Uterus (tissue), 4 donors: ENCODE measurements at places on chromosomes 12 and 14.
A peak's percentile ranks its signal among the peaks of the same experiment; 100 is the strongest.

- no peak for DNase-seq
Observed at GRCh38 chr12:130084359-130084758, 77.9 kb upstream of the FZD10 start.

GRCh38 chr12:110750784-110751461, 8.2 kb upstream of the PPP1CC start:
- peak; percentile 40 for DNase-seq

- no peak for DNase-seq
Observed at GRCh38 chr14:36319899-36320199, 588 bp downstream of the MBIP start.

DNA sequence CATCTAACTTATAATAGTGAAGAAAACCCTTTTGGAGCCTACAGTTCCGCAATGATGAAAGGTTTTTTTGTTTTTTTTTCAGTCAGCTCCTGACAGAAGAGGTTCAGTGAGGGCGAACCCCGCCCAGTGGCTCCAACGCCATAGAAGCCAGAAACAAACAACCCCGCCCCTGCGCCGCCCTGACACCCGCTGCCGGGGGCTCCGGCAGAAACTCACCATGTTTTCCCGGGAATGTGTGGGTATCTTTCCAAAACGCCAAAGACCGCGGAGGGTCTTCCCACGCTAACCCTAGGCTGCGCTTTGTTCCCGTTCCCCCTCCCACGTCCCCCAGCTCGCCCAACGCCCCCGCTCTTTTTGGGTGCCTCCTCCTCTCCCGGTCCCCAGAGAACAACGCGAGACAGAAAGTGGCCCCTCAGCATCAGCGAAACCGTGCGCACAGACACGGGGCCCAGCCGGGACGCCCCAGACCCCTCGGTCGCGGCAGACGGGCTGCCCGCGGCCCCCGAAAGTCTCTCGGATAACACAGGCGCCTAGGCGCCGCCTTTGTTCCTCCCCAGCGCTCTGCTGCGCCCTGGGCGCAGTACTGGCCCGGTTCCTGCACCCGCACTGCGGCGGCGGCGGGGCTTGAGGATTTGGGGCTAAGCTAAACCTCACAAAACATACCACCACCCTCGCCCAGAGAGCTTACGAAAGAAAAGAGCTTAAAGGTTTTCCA, 522 bp downstream of the TUBA1A start:
- peak; percentile 85 for DNase-seq

DNA sequence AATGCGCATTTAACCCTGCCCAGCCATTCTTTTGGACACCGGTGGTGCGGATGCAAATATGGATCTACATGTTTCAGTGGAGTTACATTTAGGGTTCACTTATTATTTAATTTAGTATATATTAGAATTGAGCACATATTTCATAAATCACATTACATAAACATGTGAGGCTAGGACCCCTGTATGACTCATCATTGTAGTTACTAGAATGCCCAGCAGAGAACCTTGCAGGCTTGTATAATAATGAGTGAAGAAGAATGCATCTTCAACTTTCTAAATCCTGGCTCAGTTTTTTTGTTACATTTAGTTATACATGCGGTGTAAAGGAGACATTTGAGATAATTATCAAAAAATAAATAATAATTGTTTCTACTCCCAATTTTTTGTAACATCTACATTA, 369.0 kb downstream of the ATP23 start:
- DNase-seq = no peak

DNA sequence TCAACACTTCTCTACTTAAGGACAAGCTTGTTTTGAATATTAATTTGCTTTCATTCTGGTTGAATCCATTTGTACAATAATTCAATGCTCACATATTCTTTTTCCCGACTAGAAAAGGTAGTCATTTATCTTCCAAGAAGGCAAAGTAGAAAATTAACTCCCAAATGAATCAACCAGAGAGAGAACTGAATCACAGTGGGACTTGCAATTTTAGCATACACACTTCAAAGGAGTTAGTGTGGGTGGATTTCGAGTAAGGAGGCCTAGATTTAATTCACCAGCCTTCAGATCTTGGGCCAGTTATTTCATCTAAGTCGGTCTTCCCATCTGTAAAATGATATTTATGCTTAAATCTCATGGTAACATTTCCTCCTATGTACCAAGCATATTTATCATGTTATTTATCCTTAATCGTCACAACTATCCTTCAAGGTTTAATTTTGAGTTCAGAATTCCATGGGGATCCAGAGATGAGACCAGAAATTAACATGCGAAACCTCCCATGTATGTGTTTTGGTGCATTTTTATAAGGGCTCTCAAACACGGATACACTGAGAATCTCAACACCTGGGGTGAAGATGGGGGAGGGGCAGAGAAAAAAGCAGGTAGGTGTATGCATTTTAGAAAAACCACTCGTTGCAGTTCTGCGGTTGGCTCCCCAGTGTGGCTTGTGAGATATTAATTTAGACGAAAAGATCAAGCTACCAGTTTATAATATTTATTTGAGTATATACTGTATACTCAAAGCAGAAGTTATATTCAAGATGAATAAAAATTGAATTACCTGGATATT, 38.9 kb upstream of the IL22 start:
- no peak for DNase-seq

GRCh38 chr12:31214626-31215517, 111.1 kb downstream of the SINHCAF start:
- no peak for DNase-seq

DNA sequence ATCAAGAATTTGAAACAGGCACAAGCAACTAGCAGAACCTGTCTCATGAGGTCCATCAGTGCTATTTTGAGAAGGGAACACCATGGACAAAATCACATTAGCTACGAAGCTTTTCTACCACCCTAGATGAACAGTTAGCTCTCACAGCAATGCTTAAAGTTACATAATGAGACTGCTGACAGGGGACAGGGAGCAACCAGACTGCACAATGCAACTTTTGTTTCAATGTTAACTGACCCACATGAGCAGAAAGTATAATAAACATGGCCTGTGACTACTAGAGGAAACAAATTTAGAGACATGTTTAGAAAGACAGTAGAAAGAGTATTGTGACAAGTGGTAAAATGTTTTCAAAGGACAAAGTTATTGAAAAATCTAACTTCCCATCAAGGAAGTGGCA, 282.8 kb downstream of the CEP128 start:
- DNase-seq = no peak

DNA sequence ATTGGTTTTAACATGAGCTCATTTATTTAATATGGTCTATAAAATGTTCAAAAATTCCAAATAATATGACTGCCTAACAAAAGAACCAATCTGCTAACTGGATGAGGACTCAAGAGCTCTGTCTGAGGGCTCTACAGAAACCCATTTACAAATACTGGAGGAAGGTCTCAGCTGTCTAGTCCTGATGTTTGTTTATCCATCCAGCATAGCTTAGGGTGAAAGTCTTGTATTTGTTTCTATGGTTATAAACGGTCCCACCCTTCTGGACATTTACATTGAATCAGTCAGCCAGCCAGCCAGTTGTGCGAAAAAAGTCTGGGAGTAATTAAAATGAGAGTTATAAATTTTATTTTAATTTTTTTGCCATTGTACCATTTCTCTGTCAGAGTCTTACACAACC, 220.7 kb downstream of the BMP4 start:
- DNase-seq = no peak

GRCh38 chr12:131024026-131024425, 70.3 kb downstream of the ADGRD1 start:
- no peak for DNase-seq

DNA sequence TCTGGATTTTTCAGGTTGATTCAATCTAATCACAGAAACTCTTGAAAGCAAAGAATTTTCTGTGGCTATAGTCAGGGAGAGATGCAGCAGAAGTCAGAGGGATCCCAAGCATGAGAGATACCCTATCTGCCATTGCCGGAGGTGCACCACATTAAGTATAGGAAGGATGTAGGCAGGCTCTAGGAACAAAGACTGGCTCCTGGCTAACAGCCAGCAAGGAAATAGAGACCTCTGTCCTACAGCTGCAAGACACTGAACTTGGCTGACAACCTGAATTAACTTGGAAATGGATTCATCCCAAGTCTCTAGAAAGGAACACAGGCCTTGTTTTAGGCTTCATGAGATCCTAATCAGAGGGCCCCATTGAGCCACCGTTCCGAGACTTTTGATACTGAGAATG, 364.9 kb upstream of the FLRT2 start:
- DNase-seq = no peak

DNA sequence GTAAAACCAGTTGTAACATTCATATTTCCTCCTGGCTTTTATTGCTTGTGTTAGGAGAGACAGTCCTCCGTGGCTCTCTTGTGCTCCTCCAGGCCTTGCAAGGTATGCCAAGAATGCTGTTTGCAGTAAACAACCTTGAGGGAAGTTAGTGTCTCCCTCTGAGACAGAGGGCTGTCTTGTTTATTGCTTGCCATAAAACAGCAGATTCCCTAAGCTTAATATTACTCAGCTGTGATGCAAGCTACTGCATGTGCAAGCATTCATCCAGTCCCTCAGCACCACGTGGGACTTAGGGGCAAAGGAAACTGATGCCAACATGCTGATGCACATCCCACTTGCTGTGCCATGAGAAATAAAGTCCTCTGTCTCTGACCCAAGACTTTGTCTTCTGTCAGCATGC, 6.6 kb downstream of the POMT2 start:
- no peak for DNase-seq

GRCh38 chr12:92396647-92397252, 251.1 kb upstream of the BTG1 start:
- DNase-seq = peak; percentile 23

- peak; percentile 91 for DNase-seq
Observed at GRCh38 chr14:21014761-21015190, 10.1 kb downstream of the NDRG2 start.

DNA sequence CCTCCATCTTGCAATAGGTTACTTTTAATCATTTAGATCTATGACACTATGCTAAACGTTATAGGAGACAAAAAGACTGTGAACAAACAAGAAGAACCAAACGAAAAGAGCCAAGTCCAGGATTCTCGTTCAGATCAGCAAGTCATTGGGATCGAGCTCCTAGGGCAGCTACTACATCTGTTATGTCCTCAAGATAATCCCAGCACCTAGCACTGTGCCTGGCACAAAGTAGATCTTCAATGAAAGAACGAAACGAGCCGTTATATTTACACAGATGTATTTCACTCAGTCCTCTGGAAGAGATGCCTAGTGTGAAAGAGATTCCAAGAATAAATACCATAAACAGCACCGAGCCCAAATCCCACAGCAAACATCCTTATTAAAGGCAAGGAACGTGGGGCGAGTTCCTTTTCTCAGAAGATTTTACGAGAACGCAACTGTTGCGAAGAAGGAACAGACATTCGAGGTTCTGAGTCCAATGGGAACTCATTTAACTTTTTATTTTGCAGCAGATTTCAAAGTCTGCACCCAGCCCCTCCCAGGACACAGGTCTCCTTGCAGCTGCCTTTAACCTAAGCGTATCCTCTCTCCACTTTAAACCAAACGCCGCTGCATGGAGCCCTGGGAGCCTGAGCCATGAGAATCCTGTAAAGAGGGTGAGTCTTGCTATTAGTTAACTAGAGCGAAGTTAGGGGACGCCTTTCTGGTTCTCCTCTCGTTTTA, 544 bp upstream of the TDP1 start:
- no peak for DNase-seq

DNA sequence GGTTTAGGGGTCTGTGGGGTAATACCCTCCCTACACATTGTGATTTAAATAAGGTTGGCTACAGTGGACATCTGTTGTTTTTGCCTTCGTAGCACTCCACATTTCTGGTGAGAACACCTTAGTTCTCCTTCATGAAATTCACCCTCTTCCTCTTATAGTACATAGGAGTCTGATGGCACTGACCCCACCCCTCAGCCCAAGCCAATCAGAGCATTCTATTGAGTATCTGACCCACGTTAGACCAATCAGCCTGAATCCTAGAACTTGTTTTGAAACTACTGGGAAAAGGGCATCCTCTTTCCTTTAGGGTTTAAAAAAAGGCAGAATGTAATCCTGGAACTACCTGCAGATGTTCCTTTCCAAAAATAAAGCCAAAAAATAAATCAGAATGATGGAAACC, 15.8 kb upstream of the LRRC9 start:
- DNase-seq = no peak

DNA sequence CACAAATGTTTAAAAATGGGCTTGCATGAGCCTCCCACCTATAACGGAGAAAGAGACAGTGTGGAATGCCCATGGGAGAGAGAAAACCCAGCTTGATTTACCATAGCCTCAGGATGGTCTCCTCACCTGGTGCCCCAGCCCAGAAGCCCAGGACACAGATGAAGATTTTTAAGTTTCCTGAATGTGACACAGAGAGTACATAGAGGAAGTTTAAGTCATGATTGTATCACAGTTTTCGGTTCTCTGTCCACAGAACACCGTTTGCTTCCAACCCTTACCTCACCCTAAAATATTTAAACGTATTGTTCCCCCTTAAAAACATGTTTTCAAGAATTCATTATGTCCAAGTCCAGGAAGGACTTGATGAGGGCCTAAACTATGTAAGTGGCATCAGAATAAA, 56.2 kb downstream of the NELL2 start:
- DNase-seq = no peak

DNA sequence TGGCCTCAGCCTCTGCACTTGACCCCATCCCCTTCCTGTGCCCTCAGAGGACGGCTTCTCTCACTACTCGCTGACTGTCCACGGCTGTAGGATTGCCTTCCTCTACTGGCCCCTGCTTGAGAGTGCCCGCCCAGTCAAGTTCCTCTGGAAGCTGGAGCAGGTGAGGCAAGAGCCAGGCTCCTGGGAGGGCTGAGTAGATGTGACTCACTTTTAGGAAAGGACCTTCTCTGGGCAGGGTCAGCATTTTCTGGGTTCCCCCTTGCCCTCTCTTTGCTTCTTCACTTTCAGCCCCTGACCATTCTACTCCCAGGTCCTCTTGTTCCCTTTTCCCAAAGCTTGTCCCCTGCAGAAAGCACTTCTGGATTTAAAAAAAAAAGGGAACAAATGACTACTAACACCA, 7.7 kb downstream of the CLSTN3 start:
- no peak for DNase-seq

GRCh38 chr12:49750027-49750995, 9.0 kb downstream of the TMBIM6 start:
- no peak for DNase-seq

GRCh38 chr14:68730811-68731425, 61.9 kb downstream of the ZFP36L1 start:
- no peak for DNase-seq

GRCh38 chr12:115473257-115473956, 789.4 kb upstream of the TBX3 start:
- DNase-seq = no peak

DNA sequence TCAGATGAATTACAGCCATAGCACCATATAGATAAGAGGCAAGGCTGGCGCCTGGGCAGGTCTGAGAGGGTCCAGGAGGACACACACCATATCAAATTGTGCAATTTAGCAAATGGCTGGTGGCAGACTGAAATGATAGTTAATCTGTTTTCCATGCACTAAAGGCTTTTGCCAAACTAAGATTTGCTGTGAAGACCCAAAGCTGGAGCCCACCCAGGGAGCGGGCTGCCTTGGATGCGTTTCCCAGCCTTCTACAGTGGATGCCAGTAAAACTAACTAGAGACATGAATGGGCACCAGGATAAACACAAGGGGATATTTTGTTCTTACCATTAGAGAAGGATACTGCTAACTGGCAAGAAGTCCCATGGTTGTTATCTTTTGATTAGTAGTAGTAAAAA, 475.1 kb downstream of the DPF3 start:
- DNase-seq = no peak

- no peak for DNase-seq
Observed at GRCh38 chr14:76916040-76916715, 90.0 kb downstream of the LRRC74A start.

GRCh38 chr12:119710374-119710964, 42.5 kb downstream of the PRKAB1 start:
- no peak for DNase-seq

- DNase-seq = no peak
Observed at GRCh38 chr12:9363145-9363544, 154.9 kb upstream of the PZP start.

- no peak for DNase-seq
Observed at GRCh38 chr14:30521899-30522736, 36.8 kb upstream of the G2E3 start.
